ENCODE measurements at places on chromosomes 6 and 20.

DNA sequence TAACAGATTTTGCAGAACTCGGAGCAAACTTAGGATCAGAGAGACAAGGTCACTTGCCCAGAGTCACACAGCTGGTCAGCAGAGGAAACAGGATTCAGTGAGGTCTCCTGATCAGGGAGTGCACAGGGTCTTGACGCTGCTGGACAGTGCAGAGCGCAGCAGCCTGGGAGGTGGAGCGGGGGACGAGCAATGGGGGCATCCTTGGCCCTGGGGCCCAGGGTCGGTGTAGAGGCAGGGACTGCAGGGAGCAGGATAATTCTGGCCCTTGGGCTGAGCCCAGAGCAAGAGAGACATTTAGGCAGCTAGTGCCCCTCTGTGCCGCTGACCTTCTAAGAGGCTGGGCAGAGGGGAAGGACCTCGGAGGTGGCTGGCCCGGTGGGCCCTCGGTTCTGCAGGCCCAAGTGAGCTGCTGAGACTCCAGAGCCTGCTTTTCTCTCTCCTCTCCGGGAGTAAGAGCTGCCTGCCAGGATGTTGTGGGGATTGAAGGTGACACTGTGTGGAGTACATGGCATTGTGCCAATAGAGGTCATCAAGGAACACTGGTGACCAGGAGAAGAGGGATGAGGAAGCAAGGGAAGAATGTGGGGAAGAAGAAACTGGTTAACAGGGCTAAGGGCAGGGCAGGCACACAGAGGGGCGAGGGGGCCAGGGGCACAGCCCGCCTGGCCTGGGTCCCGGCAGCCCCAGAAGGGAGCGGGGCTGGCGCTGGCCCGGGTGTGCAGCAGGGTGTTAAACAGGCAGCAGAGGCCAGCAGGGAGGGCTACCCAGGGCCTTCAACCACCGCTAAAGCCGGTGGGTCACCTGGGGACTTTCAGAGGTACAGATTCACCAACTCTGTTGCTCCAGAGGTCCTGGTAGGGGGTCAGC lies 122.0 kb downstream of the AGPAT4 start:
- DNase-seq: no peak

DNA sequence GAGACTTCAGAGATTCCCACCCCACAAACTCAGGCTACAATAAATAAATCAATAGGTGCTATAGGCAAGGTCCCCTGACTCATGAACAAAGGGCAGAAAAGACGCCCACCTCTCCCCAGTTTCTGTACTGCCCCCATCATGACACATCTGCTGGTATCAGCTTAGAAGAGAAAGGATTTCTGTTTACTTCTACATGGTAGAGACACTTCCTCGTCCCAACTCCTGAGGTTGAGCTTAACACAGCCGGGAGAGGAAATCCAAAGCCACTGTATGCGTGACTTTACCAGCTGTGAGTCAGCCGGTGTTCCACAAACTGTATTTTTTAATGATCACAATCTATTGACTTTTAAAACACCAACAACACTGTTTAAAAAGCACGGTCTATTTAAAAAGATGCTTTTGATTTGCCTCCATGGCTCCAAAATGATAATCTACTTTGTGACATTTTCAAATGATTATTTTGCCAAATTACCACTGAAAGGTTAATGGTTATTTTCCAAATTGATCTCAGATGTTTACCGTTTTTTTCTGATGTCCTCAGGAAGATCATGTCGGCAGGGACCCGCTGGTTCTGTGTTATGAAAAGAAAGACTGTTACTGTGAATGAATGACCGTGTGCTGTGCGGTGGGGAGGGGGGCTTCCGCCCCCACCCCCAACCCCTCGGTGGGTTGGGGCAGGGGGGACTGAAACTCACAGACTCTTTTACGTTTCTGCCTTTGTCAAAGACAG lies 72.5 kb downstream of the ATP9A start:
- DNase-seq: no peak

DNA sequence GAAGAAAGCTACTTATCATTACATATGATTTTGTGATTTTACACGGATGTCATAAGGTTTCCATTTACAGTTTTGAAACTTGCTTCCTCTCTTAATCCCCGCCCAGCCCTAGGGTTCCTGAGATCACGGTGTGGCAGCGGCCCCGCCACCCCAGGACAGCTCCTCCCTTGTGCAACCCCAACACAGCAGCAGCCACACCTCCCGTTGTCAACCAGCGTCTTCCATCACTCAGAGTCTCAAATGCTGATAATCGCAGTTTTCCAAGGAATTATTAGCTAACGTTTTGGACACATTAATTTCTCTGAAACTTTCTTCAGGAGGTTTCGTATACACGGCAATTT lies 204.8 kb downstream of the THBS2 start:
- no peak for DNase-seq

- no peak for DNase-seq
Measured at GRCh38 chr6:4125500-4125899, 9.9 kb downstream of the ECI2 start.

Measured in head of caudate nucleus (tissue), 42 donors.